ENCODE measurements at places on chromosomes 2 and 18.

DNA sequence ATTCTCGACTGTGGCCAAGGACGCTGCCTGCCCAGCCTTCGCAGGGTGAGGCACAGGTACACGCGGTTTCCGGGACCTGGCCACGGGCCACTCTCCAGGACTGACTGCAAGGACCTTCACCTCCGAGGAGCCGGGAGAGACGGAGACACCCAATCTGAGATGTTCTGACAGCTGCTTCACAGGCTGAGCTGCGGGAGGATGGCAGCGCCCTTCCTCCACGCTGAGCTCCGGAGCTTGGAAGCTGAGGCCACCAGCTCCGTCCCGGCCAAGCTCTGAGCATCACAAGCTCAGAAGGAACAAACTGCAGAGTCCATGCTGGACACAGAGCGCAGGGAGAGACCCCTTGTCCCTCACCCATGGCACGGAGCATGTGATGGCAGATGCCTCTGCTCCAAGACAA, 71.1 kb upstream of the CTDP1 start:
- DNase-seq = no peak

DNA sequence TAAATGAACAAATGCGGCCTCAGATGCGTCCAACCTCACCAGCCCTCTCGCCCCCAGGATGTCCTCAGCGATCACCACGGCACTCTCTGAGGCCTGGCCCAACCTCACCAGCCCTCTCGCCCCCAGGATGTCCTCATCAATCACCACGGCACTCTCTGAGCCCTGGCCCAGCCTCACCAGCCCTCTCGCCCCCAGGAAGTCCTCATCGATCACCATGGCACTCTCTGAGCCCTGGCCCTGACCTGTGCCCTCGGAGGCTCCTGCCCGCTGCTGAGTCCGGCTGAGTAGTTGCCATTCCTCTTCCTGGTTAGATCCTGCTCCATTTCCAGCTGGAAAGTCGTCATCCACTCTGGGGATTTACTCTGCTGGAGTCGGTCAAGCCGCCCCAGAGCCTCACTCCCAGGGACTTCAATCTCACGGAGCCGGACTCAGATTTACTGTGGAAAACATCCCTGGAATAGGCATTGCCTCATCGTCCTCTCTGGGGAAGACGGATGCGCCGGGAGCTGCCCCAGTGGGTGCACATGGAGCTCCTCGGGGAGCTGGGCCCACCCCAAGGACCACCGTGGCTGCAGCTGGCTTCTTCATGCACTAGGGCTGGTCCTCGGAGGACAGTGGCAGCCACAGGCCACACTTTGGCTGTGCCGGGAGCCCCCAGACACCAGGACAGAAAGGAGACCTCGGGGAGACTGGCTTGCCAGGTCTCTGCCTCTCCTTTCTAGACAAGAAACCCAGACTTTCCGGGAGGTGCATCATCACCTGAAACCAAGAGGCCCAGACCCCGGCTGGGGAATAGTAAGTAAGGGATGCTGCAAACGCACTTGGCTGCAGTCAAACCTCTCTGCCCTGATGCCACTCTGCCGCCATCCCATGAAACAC, 230.6 kb downstream of the EIPR1 start:
- DNase-seq = no peak

DNA sequence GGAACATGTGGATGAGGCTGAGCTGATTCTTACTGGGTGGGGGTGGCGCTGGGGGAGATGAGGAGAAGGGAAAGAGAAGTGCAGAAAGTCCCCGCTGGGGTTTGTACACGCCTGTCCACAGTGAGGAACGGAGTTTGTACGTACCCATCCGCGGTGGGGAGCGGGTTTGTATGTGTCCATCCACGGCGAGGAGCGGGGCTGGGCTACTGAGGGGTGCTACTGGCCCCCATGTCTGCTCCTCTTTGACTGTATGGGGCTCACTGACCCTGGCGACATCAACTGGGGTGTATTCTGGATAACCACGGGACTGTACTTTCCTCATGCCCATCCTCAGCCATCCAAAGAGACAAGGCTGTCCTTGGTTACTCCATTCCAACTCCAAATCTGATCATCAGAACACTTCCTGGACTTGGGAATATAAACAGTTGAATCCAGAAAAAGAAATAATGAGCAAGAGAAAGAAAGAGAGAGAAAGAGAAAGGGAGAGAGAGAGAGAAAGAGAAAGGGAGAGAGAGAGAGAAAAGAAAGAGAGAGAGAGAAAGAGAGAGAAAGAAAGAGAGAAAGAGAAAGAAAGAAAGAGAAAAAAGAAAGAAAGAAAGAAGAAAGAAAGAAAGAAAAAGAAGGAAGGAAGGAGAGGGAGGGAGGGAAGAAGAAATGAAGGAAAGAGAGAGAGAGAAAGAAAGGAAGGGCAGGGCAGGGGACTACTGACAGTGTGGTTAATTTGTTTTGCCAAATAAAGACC, 21.0 kb downstream of the MAL start:
- no peak for DNase-seq

GRCh38 chr2:187115627-187116026, 266.7 kb upstream of the ZSWIM2 start:
- no peak for DNase-seq

DNA sequence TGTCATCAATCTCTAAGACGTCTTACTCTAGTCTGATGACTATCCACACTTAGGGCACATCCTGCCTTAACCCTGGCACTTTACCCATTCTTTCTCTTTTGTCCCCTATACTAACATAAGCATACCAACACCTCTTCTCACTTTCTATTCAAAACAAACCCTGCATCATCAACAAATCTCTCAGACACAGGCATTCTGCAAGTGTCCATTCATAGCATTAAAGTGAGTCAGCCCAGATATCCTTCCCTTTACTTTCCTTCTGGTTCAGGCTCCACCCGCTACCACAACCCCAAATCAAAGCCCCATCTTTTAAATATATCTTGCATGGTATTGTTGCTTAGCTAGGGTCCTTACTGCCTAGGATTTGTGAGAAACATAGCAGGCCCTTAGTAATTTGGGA, 3.8 kb downstream of the GRB14 start:
- DNase-seq = no peak

GRCh38 chr2:43388371-43388770, 162.0 kb upstream of the ZFP36L2 start:
- DNase-seq = no peak

DNA sequence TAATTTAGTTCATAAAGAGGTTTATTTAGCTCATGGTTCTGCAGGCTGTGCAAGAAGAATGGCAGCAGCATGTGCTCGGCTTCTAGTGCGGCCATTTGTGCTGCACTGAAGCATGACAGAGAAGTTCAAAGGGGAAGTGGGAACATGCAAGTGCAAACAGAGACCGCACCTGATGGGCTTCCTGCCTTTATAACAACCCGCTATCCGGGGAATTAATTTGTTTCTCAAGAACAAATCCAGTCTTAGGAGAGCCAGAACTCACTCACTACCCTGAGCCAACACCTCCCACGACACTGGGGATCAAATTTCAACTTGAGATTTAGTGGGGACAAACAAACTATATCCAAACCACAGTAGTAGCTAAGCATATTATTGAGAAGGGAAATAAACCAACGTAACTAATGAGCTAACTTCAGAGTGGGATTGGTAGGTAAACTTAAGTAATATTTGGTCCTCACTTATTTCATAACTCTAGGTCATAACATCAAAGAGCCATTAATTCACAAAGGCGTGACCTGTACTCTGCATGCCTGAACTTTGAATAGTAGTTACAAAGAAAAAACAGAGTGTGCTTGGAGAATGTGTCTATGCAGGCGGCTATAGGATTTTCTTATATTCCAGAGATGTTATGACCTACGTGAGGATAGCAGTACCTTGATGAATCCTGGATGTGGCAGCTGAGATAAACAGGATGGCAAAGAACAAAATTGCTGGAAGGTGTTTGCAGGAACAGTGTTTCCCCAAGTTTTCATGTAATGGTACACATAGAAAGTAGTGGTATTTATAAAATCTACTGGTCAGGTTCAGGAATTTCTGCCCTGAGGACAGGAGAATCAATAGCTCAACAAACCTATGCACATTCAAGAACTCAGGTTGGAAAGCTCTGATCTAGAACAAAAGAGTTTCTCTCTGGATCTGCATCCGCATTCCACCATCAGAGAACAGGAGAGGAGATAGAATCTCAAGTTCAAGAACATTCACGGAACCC, 845.9 kb upstream of the ID2 start:
- DNase-seq = no peak

- DNase-seq = no peak
Measured at GRCh38 chr18:49185623-49186022, 234.9 kb upstream of the SMAD7 start.

DNA sequence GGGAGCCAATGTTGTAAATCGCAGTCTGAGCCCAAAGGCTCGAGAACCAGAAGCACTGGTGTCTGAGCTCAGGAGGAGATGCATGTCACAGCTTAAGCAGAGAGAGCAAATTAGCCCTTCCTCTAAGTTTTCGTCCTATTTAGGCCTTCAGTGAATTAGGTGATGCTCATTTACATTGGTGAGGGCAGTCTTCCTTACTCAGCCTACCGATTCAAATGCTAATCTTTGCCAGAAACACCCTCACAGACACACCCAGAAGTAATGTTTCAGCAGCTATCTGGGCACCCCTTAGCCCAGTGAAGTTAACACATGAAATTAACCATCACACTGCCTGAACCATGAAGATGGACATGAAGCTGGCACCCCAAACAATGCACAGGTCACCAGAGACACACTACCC, 385.1 kb downstream of the STK39 start:
- no peak for DNase-seq

DNA sequence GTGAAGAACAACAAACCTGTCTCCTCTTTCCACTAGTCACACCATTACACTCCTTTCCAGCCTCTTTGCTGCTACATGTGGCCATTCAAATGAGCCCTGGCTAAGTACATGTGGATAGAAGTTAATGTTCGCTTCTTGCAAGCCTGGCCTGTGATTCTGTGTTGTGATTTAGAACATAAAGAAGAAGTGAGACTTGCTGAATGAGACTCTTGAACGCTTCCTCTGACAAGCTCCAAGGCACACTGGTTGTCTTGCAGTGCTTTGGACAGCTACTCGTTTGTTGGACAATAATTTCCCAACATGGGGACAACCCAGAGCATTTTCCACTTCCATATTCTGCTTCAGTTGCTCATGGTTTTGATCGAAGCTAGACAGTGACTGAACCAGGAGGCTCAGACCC, 57.3 kb downstream of the CCDC74A start:
- DNase-seq = no peak

DNA sequence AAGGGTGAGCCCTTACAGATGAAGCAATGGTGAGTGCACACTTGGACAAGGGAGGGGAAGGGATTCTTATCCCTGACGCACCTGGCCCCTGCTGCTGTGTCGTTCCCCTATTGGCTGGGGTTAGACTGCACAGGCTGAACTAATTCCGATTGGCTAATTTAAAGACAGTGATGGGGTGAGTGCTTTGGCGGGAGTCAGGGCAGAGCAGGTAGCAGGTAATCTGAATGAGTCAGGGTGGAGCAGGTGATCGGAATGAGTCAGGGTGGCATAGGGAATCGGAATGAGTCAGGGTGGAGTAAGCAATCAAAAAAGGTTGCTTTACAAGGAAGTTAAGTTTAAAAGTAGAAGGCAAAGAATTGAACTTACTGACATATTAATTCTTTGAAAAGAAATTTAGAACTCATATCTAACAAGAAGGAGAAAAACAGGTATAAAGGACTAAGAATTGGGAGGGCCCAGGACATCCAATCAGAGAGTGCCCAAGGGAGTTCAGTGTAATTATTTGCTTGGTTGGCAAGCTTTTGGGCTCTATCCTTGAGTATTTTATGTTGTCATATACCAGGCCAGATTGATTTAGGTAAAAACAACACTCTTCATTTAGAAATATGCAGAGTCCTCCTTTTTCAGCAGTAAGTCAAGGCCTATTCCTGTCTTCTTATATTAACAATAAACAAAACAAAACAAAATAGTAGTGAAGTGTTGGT, 52.3 kb upstream of the RALBP1 start:
- no peak for DNase-seq

- DNase-seq = no peak
Measured at GRCh38 chr18:35377875-35378573, 887 bp upstream of the ZNF396 start.

GRCh38 chr2:110725859-110726258, 6.5 kb upstream of the ACOXL start:
- DNase-seq = no peak
